CD4-positive, alpha-beta T cell treated with Interleukin-2 at 100 ng/mL for 4 hours (primary cell): ENCODE measurements at places on chromosomes 2 and 18.
A peak's percentile ranks its signal among the peaks of the same experiment; 100 is the strongest.

GRCh38 chr18:45889419-45890064 lies 64.1 kb downstream of the SIGLEC15 start:
- no peak for DNase-seq

- no peak for DNase-seq
These were observed 117.3 kb downstream of the CDC42EP3 start for GRCh38 chr2:37554155-37554510.

GRCh38 chr2:207073801-207074678 lies 91.7 kb downstream of the KLF7 start:
- peak; percentile 64 for DNase-seq

DNA sequence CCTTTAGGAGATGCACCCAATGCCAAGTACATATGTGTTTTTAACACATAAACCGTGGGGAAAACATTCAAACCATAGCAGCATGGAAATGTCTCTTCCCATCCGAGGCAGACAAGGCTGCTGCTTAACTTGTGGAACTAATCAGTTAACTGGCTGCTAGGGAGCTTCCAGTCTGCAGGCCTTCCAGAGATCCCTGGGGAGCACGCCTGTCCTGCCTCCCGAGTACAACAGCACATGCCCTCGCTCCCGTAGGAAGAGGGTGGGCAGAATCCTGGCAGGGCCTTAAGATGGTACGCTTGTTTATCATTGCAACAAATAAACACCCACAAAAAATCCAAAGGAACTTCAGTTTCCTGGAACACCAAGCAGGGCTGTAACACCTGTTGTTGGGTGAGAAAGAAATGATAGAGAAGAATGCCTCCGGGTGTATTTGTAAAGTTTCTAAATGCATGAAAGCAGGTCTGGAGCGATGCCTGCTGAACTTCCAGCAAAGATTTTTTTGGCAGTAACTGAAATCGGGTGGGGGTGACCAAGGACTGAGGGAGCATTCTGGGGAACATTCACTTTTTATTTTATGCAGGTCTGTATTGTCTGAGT lies 56.2 kb downstream of the EDAR start:
- no peak for DNase-seq

DNA sequence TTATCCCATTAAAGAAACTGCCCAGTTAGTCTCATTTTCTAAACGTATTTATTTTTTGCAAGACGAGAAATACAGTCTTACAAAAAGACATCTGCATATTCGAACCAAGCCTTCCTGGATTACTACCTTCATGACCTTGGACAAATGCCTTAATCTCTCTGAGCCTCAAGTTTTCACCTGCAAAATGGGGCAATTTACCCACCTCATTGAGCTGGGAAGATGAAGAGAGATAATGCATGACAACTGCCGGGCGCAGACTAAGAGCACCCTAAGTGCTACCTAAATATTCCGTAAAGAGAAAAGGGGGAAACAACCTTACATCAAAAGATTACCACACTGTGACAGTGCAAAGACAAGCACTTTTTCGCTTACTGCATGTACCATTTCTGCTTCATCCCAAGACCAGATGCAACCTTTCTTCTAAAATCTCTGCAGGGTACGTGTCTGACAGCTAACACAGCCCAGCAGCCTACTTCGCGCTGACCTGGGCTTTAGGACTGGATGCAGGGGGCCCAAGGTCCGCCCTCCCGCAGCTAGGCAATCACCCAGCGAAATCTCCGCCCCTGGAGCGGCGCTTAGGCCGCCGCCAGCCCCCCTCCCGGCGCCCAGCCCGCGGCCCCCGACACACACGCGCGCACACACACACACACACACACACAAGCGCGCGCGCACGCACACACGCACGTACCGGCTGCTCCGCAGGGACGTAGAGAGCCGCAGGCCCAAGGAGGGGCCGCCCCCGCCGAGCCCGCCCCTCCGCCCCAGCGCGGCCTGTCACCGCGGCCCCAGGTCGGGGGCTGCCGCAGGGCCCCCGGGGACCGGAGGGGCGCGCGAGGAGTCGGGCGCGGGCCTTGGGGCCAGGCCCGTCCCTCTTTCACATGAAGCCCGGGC lies 766 bp downstream of the MAP3K2 start:
- peak; percentile 80 for DNase-seq

- DNase-seq = no peak
These were observed 175.1 kb upstream of the ERBB4 start for GRCh38 chr2:212713681-212714080.

DNA sequence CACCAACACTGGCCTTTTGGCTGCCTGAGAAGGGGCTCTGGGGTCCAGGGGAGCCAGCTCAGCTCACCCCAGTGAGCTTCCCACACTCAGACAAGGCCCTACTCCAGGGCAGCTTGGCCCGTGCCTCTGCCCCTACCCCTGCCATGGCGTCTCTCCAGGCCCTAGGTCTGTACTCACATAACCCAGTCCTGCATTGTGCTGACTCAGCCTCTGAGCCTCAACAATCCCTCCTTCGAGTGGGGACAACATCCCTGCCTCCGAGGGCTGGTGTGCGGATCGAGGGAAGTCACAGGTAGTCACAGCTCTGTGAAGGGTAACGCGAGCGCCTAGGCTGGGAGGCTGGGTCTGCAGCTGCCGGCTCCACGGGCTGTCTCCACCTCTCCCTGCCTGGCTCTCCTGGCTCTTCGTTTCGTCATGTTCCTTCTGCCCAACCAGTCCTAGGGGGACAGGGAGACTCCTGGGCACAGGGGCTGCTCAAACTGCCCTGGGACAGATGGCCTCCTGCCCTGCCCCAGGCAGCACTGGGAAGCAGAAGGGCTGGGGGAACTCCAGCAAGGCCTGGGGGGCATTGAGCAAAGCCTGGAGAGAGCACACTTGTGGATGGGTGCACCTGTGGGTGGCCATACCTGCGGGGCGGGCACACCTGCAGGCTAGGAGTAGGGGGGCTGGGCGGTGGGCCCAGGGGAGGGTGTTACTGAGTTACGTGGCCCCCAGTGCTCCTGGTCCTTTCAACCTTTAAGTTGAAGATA lies 74.6 kb downstream of the RRM2 start:
- DNase-seq = no peak

DNA sequence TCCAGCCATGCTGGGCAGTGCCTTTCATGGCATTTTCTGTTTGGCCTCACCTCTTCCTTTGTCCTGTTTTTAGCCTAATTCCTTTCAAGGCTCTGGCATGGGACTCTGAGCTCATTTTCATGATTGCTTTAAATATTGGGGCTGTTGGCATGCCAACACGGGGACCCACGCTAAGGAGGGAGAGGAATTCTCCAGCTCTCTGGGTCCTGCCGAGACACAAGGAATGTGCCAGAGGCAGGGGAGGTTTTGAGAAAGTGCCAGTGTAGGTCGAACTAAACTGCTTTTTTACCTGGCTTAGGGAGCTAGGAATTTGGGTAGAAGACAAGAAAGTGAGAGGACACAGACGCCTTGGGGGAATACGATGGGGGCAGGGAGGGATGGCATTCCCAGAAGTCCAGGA lies 42.3 kb downstream of the RPL37A start:
- no peak for DNase-seq

- DNase-seq = no peak
These were observed 823.1 kb downstream of the EPHA4 start for GRCh38 chr2:220748875-220749479.

GRCh38 chr2:140199312-140199711 lies 1419.1 kb upstream of the NXPH2 start:
- DNase-seq = no peak

DNA sequence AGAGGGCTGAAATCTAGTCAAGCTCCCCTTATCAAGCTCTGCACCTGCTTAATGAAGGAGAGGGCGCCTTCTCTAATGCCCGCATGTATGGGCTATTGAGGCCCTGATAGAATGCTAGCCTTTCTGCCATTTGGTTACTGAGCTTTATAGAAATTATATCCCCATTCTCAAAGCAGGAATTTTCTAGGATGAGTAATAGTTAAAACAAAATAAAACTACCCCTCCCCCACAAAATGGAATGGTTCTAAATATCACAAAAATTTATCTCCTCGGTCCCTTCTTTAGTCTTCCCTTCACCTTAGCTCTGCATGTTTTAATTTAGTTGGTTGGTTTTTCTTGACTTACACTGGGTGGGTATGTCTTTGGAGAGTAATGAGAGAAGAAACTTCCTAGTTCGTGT lies 37.7 kb downstream of the CD28 start:
- no peak for DNase-seq

DNA sequence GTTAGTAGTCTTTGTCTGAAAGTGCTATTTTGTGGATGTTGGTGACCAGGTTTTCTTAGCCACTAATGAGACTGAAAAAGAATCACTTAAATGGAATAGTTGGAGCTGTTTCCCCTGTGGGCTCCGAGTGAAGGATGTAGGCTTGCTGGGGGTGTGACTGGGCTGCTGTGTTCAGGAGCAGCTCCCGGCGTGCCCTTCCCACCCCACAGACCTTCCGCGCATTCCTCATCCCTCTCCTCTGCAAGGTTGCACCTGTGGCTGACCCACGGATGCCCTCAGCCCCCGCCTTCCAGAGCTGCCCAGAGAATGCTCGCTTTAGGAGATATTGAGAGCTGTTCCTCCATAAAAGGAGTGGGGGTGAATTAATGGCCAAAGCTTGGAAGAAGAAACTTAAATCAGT lies 174.3 kb downstream of the LDLRAD4 start:
- no peak for DNase-seq

DNA sequence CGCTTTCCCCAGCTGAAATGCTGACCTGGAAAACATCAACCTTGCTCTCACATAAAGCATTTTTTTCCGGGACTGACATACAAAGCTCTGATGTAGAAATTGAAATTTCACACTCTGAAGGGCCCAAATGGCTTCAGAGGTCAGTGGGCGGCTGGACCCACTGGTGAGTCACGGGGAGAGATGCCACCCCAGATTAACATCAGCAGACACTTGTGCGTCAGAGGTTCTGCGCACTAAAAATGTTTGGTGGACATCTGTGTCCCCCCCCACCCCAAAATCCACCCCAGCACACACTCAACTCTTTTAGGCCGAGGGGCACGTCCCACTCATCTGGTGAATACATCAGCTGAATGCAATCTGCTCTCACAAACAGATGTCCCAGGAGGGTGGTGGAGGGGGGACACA lies 208.9 kb downstream of the ASB1 start:
- DNase-seq = no peak

GRCh38 chr2:71884303-71885042 lies 263.2 kb downstream of the CYP26B1 start:
- no peak for DNase-seq

GRCh38 chr2:11738589-11739436 lies 7.6 kb upstream of the LPIN1 start:
- peak; percentile 30 for DNase-seq

GRCh38 chr18:72181241-72181764 lies 362.8 kb downstream of the CBLN2 start:
- DNase-seq = no peak

GRCh38 chr2:136920652-136921333 lies 155.4 kb downstream of the THSD7B start:
- DNase-seq = no peak

DNA sequence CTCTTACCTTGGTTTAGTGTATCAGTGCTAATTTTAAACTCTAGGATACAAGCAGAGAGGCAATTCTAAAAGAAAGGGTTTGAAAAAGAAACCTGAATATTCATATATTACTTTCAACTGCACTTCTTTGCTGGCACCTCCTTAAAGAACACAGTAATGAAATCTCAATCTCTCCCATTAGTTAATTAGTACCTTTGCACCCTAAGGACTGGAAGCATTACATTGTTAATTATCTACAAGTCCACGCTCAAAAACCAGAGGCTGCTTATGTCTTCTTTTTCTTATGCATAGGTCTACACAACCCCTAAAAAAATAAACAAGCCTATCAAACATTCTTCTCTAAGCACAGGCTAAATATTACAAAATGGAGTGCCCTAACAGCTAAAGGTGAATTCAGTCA lies 20.2 kb downstream of the EPHA4 start:
- no peak for DNase-seq

- no peak for DNase-seq
These were observed 75.8 kb upstream of the NARS1 start for GRCh38 chr18:57697426-57697825.

DNA sequence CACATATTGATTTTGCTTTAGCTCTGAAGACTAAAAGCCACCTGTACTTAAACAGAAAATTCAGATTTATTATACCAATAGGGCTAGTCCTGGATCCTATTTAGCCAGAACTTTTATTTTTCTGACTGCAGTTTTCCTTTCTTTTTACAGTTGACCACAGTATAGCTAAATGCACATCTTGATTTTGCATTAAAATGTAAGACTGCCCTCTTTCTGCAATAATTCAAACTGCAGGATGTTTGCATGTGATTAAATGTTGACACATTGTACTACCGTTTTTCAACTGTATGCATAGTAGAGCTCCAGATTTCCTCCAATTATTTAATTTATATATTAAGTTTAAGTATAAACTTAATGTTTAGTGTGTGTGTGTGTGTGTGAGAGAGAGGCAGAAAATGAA lies 1262.9 kb downstream of the SUCLG1 start:
- DNase-seq = no peak

- DNase-seq = no peak
These were observed 39.2 kb downstream of the UNC50 start for GRCh38 chr2:98647636-98648035.

GRCh38 chr18:32770666-32771168 lies 2.1 kb downstream of the KLHL14 start:
- DNase-seq = no peak

DNA sequence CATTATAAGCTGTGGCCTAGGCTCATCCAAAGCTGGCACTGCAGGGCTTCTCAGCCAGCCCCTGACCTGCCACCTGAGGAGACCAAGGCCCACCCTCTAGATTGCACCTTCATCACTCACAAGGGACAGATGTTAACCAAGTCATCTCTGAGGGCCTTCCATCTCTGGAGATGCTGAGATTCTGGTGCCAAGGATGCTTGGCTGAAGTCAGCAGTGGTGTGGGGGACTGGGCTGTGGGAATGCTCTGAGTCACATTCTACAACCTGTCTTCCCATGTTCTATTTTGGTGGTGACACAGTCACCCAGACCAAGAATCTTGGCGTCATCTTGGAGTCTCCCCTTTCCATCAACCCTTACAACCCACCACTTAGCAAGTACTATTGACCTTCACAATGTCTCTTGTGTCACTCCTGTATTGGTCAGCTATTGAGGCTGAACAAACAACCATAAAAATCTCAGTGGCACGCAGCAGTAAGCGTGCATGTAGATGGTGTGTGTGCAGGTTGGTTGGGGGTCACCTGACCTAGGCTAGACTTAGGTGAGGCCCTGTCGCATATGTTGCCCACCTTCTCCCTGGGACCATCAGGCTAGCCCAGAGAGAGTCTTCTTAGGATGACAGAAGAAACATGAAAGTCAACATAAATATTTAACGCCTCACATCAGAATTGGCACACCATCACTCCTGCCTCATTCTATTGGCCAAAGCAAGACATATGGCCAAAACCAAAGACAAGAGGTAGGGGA lies 135.0 kb downstream of the SMAD7 start:
- no peak for DNase-seq

GRCh38 chr2:227038550-227039189 lies 125.3 kb downstream of the COL4A4 start:
- DNase-seq = no peak

- DNase-seq = no peak
These were observed 702 bp downstream of the OLA1 start for GRCh38 chr2:174247474-174248186.

DNA sequence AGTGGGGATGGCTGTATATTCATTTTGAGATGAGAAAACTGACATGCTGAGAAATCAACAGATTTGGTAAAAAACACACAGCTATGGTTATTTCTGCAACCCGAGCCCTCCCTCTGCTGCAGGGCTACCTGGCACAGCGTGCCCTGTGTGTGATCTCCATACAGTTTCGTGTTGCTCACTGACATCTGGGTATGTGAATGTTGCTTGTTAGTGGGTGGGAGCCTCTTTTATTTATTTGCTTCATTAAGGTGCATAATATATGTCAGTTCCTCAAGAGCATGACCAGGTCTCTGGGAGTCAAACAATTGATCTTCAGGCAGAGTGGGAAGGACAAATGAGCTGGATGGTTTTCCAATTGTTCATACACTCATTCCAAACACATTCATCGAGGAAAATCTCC lies 139.1 kb upstream of the FHL2 start:
- no peak for DNase-seq
